HCT116 (cell line): ENCODE measurements at places on chromosomes 2 and 18.

GRCh38 chr2:160835166-160835565 is 325.1 kb upstream of the TANK start:
- no peak for DNase-seq

GRCh38 chr2:176826984-176827668 is 385.5 kb upstream of the HNRNPA3 start:
- DNase-seq, result no peak

DNA sequence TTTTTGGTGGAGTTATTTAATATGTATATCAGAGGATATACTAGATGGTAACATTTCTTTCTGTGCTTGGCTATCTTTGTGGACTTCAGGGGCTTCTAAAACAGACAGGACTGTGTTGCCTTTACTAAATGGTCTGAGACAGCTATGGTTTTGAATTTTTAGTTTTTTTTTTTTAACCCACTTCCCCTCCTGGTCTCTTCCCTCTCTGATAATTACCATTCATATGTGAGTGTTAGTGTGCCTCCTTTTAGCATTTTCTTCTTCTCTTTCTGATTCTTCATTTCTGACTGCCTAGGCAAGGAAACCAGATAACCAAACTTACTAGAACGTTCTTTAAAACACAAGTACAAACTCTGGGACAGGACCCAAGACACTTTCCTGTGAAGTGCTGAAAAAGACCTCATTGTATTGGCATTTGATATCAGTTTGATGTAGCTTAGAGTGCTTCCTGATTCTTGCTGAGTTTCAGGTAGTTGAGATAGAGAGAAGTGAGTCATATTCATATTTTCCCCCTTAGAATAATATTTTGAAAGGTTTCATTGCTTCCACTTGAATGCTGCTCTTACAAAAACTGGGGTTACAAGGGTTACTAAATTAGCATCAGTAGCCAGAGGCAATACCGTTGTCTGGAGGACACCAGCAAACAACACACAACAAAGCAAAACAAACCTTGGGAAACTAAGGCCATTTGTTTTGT is 52.7 kb downstream of the SMAD4 start:
- peak; percentile 45 for DNase-seq

GRCh38 chr2:54901224-54901986 is 148.8 kb downstream of the RTN4 start:
- DNase-seq, result no peak

- DNase-seq, result no peak
These were observed 24.3 kb upstream of the IKZF2 start for GRCh38 chr2:213175673-213176247.

GRCh38 chr2:101704046-101704466 is 6.5 kb downstream of the MAP4K4 start:
- no peak for DNase-seq

DNA sequence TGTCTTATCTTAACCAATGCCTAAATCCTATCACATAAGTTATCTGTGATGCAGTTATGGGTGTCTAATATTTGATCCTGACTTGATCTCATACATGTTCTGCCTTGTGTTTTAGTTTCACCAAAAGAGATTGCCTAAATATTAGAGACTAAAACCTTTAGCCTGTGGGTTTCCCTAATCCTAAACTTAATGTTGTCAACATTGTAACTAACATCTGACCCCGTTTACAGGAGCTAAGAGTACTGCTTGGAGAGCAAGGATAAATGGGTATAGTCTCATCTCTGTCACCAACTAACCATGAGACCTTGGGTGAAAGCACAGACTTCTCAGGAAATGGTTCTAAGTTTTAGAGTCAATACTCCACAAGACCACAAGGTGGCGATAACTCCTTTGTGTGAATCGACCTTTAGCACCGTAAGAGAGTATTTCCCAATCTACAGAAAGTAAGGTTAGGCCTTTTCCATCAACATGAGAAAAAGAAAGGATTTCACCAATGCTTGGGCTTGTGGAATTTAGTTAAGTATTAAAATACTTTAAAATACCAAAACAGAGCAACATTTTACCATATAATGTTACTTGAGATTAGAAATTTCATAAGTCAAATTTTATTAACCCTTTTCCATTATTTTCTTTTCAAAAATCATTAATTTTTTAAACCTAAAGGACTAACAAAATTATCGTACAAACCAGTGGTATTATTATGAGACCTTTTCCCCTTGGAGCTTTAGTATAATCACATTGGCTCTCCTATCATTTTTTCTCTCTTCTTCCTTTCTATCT is 60.5 kb downstream of the G6PC2 start:
- peak; percentile 79 for DNase-seq

DNA sequence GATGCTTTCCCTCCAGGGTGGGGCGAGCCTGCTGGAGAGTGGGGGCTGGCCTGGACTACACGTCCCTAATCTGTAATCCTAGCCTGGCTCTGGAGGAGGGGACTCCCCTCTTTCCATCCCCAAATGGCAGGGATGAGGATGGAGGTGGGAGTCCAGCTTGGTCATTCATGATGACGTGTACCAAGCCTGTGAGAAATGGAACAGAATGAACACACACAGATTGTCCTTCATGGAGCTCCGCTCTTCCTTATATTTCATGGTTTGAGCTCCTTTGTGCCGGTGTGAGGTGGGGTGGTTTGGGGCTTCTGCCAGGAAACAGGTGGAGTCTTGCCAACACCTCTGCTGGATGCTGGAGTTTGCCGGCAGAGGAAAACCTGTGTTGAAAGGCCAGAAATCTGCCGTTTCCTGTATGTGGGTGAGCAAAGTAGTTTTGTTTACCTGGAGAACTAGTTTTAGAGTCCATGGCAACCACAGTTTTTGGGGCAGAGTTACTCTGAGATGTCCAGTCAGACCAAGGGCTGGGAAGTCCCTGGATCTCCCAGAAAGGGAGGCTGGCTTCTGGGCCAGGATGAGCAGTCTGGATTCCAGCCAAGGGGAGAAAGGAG is 417.6 kb upstream of the MEX3C start:
- no peak for DNase-seq

- DNase-seq, result no peak
These were observed 27.0 kb downstream of the IRS1 start for GRCh38 chr2:226772389-226773179.

DNA sequence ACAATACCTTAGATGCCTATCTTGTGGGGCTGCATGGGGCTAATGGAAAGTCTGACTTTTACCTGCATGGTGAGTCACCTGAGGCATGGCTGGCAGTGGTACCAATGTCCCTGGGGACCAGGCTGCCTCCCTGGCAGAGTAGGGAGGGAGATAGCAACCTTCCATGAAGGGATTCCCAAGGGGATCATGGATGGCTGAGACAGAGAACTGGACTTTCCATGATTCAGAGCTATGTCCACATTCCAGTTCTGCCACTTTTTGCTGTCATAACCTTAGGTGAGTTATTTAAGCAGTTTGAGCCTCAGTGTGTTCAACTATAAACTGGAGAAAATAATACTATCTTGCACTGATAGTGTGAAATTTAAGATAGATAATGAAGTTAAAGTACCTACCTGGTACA is 178.6 kb downstream of the SETBP1 start:
- no peak for DNase-seq

- DNase-seq, result no peak
These were observed 88.7 kb upstream of the TXNDC2 start for GRCh38 chr18:9796935-9797549.

GRCh38 chr2:130831356-130831755 is 5.4 kb upstream of the ARHGEF4 start:
- DNase-seq, result no peak

- DNase-seq, result no peak
These were observed 51.9 kb downstream of the SLC4A1AP start for GRCh38 chr2:27715318-27716210.

DNA sequence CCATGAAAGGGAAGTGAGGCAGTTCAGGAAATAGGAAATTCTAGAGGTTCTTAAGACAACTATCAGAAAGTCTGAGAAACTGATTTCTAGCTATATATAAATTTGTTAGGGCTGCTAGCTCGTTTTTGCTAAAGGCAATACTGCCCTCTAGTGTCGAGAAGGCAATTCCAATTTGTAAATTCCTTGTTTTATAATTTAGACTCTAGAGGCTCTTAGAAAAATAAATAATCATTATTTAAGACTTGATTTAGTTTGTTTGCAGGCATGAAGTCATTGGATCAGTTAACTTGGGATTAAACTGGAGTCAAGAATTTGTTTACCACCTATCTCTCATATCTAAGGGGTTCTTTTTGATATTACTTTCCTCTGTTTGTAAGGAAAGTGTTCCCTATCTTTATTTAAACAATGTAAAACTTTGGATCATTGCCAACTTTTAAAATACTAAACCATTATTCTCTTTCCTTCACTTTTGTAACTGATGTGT is 66.2 kb downstream of the ACVR2A start:
- DNase-seq, result peak; percentile 52

- peak; percentile 71 for DNase-seq
These were observed 10.4 kb upstream of the KCNE4 start for GRCh38 chr2:223041527-223042109.

DNA sequence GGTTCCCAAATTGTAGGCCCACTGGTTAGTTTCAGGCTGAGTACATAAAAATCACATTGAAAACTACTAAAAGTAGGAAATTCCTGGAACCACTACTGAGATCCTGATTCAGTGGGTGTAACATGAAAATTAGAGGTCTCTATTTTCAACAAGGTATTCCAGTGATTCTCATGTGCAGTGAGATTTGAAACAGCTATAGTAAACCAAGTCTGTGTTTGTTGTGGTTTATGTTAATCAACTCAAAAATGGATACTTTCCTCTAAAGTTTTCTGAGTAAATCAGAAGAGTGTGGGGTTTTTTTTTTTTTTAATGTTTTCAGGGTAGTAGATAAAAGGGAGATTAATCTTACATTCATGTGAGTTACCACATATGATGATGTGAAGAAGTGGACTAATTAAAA is 42.4 kb upstream of the LIMS1 start:
- DNase-seq, result no peak

DNA sequence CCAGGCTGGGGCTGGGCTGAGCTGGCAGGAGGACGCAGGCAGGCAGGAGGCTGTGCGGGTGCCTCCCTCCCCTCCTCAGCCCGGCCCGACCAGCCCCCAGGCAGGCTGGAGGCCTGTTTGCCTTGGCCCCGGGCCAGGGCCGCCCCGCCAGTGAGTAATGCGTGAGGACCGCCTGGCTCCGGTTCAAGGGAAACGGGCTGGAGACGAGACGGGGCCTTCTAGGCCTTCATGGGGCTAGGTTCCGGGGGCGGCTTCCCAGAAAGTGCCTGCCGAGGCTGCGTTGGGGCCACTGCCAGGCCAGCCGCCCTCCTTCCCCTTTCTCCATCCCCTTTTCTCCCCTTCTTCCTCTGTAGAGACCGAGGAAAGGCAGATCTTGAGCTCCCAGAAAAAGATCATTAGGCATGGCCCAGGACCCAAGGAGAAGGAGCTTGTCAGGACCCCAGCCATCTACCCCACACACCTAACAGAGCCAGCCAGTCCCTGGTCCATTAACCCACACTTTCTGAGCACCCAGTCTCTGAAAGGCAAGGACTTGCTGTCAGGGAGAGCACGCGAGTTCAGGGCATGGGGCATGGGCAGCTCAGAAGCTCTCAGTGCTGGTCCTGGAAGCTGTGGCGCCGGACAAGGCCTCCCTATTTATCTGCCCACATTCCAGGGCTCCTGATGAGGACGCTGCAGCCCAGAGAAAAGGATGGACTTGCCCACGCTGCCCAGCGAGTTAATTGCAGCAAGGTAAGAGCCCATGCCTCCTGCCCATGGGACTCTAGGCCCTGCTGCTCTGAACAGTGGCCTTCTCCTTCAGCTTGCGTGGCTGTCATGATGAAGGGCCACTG is 48.5 kb downstream of the SMAD7 start:
- peak; percentile 22 for DNase-seq

DNA sequence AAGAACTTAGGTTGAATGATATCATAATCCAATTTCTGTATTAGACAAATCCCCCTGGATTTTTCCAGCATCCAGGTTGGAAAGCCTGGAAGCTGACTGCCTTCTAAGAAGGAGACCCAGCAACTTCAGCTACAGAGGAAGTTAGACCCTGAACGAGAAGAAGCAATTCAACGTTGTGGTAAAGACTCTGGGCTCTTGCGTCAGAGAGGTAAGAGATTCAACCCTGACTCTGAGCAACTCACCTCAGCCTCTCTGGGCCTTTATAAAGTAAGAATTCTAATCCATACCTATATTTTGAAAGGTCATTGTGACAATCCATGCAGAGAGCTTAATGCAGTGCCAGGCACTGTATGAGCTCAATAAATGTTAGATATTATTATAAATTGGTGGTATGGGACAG is 9.7 kb downstream of the E2F6 start:
- no peak for DNase-seq
